ENCODE measurements at places on chromosomes 3 and 15.

- DNase-seq: peak; percentile 63
These were observed 3.6 kb downstream of the SOX14 start for GRCh38 chr3:137767538-137768360.

- DNase-seq: peak; percentile 78
These were observed 475 bp downstream of the EIF4E3 start for GRCh38 chr3:71724584-71725270.

- no peak for DNase-seq
These were observed 185.4 kb upstream of the EPHA3 start for GRCh38 chr3:88921986-88922385.

GRCh38 chr15:31100738-31101137 is 787 bp downstream of the TRPM1 start:
- DNase-seq: no peak

DNA sequence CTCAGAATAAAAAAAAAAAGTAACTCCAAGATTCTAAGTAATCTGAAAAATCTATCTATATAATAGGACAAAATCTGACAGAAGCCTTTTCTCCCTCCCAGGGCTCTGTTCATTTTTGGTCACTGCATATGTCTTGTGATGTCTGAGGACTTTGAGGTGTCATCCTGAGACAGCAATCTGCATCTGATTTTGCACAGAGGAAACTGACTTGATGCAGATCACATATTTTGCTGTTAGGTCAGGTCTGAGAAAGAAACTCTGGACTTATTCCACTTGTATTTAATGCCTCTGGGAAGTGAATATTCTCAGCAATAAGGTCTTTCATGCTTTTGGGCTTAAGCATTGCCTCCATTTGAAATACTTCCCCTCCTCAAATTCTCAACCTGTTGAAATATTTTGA is 295.2 kb upstream of the THBS1 start:
- DNase-seq: no peak

DNA sequence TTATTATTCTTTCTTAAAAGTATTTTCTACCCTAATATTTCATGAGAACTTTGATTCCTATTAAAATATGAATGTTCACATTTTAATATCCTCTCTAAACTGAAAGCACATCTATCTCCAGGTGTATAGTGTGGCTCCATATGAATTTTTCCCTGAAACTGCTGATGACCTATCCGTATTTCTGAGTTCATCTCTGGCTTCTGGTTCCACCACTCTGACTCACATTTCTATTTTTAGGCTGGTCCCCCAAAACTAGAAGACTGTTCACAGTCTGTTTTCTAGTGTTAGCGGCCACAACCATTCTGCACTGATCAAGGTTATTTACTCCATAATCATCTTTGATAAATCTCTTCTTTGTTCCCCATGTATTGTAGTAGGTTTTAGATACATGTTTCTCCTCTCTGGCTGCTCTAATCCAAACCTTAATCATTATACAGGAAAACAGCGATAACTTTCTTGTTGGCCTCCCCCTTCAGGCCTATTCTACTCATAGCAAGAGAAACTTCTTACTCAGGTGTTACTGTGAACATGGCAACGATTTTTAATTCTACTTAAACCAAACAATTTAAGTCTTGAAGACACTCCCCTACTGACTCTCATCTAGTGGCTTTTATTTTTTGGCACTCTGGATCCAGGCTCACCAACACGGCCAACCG is 12.8 kb downstream of the ADPGK start:
- no peak for DNase-seq

GRCh38 chr3:64023861-64024223 is 548 bp upstream of the PSMD6 start:
- DNase-seq: no peak

DNA sequence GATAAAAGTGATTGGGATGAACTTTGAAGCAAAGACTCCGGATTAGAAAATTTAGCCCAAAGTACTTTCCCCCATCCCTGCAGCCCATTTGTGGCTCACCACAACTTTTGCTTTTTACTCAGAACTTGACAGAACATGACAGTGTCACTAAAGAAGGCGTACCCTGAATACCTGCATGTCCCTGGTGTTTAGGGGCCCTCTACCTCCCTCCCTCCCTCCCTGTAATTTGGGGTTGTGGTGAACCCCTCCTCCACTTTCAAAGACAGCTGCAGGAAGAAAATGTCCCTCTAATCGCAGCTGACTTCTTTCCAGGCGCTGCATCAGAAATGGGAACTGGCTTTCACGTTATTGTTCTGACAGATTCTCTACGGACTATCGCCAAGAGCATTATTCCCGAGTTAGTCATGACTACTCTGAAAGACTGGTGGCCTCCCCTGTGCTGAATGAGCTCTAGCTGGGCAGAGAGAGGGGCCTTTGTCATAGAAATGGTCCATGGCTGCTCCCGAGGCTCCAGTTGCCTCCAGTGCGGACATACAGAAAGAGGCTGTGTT is 93.2 kb upstream of the ARHGEF3 start:
- DNase-seq: no peak

DNA sequence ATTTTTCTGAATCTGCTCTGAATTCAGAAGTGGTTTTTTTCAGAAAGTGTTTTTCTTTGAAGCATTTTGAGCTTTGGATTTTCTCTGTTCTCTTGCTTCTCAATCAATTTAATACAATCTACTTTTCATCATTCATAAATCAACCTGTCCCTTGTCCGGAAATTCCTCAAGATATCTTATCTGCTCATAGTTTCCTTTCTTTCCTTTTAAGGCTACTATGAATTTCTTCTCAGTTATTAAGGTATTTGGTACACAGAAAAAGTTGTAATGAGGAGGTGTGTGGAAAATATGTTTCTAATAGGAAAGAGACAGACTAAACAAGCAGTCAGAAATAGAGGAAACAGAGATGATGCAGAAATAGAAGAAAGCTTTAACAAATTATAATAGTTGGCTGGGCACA is 14.4 kb downstream of the CGGBP1 start:
- DNase-seq: no peak

DNA sequence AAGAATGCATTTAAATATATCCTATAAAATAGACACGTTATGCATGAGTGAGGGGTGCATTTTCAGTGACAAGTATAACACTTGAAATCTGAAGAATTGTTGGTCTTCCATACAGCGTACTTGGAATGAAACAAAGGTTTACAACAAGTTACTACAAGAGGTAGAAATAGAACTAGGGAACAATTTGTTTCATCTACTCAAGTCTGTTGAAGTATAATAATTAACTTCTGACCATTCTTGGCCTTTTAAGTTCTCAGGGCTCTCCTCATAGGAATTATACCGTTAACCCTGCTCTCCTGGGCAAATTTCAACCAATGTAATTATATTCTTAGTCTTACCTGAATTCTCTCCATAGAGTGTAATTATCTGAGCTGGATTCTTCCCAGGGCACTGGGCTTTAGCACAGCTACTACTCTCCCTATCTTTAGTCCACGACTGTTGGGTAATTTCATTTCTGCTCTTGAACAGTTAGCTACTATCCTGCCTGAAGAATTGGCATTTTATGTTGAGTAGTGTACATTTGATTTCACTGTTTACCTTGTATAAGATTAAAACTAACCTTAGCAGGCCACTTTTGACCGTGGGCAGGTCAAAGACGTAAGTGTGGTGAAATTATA is 100.6 kb downstream of the UBE2E2 start:
- DNase-seq: no peak

DNA sequence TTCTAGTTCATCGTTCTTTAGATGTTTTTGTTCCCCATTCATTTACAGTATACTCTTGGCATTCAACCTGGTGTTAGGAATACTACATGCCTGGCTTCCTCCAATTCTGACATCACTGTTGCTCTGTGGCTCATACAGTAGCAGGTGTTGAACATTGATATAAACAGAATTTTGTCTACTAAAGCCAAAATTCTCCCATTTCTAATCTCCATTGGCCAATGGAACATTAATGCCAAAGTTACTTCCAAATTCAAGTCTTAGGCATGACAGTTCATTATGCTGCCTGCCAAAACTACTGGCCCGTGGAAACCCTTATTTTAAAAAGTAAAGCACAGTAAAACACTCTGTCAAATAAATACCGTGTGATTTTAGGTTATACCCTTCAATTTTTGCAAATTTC is 368.0 kb downstream of the NAALADL2 start:
- DNase-seq: no peak

DNA sequence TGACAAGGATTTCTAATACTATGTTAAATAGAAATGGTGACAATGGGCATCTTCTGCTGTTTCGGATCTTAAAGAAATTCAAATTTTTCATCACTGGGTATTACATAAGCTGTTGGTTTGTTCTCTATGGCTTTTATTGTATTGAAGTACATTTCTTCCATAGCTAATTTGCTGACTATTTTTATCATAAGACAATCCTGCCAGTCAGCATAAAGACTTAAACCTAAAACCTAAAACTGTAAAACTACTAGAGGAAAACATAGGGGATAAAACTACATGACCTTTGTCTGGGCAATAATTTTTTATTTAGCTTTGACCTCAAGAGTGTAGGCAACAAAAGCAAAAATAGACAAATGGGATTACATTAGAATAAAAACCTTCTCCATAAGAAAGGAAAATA is 1017.4 kb downstream of the SI start:
- no peak for DNase-seq

DNA sequence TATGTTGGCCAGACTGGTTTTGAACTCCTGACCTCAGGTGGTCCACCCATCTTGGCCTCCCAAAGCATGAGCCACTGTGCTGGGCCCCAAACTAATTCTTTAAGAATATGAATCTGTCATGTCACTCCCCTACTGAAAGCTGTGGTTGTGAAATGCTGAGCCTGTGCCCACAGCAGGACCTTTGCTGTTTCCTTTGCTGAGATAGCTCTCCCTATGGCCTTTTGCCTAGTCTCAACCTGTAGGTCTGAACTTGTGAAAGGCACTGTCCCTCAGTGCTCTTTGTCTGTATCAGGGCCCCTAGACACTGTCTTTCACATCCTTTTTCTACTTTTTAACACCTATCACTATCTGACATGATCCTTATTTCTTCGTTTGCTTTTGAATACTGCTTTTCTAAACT is 62.7 kb upstream of the CCR4 start:
- no peak for DNase-seq

GRCh38 chr3:181009225-181009624 is 19.7 kb upstream of the DNAJC19 start:
- no peak for DNase-seq

DNA sequence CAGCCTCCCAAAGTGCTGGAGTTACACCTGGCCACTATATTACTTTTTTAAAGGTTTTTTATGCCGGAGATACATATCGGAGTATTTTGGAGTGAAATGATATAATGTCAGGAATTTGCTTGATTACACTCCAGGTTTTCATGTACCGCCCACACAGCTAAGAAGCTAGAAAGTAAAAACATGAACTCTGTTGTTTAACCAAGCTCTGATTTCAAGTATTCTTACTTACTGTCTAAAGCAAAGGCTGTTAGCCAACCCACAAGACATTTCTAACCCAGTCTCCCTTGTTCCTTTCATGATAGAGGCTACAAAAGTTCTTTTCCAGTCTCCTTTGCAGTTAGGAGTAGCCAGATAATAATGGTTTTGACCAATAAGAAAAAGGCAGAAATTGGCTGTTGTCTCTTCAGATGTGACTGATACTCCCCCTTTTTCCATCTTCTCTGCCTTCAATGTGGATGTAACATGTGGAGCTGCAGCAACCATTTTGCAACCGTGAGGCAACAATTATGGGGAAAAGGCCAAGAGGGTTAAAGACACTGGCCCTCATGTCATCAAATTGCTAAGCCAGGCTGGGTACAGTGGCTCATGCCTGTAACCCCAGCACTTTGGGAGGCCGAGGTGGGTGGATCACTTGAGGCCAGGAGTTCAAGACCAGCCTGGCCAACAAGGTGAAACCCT is 6.1 kb upstream of the CP start:
- DNase-seq: no peak

DNA sequence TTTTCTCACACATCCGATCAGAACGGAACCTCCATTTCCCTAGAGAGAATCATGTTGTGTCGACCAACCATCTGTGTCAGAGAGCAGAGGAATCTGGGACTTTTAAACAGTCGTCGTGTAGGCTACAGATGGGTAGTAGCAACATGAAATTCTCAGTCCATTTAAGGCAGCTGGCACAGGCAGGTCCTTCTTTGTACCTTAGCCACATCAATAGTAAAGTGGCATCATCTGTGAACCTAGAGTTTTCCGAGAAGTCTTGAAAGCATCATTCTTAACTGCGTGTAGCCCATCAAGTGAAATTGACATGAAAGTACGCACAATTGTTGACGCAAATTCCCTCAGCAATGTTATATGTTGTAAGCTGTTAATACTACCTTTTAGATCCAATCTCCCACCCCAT is 114.5 kb upstream of the GRM7 start:
- DNase-seq: no peak

DNA sequence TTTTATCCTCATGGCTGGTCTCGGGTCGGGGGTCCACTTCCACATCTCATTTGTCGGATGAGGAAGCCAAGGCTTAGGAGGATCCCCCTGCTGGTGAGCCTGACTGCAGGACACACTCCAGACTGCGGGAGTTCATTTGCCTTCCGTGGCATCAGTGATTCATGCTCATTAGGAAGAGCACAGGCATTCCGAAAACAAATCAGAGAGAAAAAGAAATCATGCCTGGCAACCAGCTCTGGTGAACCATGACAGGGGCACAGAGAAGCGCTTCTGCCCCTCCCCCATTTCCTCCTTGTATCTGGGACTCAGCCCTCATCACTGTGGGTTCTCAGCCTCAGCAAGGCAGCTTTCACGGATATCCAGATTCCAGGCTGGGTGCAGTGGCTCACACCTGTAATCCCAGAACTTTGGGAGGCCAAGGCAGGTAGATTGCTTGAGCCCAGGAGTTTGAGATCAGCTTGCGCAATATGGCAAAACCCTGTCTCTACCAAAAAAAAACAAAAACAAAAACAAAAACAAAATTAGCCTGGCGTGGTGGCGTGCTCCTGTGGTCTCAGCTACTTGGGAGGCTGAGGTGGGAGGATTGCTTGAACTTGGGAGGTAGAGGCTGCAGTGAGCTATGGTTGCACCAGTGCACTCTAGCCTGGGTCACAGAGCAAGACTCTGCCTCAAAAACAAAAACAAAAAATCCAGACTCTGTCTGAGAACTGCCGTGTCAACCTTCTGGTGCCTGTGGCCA is 28.4 kb downstream of the IRAK2 start:
- peak; percentile 38 for DNase-seq

- DNase-seq: peak; percentile 83
These were observed 43.6 kb upstream of the CNOT10 start for GRCh38 chr3:32641356-32641755.

- DNase-seq: no peak
These were observed 25.8 kb downstream of the OXNAD1 start for GRCh38 chr3:16290827-16291196.

DNA sequence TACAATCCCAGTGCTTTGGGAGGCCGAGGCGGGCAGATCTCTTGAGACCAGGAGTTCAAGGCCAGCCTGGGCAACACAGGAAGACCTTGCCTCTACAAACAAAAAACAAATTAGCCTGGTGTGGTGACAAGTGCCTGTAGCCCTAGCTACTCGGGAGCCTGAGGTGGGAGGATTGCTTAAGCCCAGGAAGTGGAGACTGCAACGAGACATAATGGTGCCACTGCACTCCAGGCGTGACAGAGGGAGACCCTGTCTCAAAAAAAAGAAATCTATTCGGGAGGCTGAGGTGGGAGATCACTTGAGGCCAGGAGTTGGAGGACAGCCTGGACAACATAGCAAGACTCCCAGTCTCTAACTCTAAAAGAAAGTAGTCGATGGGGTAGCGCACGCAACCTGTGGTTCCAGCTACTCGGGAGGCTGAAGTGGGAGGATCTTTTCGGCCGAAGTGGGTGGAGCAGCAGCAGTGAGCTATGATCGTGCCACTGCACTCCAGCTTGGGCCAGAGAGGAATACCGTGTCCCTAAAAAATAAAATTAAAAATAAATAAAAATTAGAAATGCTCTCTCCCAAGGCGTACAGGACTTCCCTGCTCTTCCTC is 775 bp downstream of the C3orf33 start:
- DNase-seq: no peak

- no peak for DNase-seq
These were observed 41.1 kb upstream of the SKOR1 start for GRCh38 chr15:67784090-67784781.

All from eye (tissue), 1 donor.